Thoracic aorta (tissue), 2 donors: ENCODE measurements at places on chromosomes 3 and 15. TPM values are rescaled to one million over a fixed set of nuclear protein-coding genes. Genes with fewer than 3 reads are reported as not detected.

- H3K4me3 ChIP-seq, result no peak overlapping the region
- no peak for DNase-seq
- H3K4me1 ChIP-seq, result peaks cover 15% of the 10 kb centered on the region
- H3K36me3 ChIP-seq, result no peaks in the 10 kb centered on the region
Measured at GRCh38 chr3:70722018-70722417, 409.6 kb upstream of the MDFIC2 start.

DNA sequence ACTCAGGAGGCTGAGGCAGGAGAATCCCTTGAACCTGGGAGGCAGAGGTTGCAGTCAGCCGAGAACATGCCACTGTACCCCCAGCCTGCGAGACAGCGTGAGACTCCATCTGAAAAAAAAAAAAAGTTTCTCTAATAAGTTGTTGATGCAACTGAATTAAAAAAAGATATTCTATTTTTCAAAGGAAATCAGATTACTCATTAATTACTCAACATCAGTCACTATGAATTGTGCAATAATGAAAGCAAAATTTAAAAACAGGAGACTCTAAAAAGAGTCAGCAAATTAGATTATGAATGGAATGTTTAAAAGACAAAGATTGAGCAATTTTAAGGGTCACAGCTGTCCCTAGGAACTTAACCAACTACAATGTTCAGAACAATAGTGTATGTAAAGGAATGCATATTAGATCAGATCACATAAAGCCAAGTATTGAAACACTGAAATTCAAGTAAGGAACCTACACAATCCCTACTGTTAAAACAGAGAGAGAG lies 60.2 kb upstream of the SLC4A7 start:
- no peak overlapping the region for H3K4me3 ChIP-seq
- H3K36me3 ChIP-seq, result no peaks in the 10 kb centered on the region
- peaks cover 19% of the 10 kb centered on the region for H3K4me1 ChIP-seq
- no peak overlapping the region for H3K27ac ChIP-seq

DNA sequence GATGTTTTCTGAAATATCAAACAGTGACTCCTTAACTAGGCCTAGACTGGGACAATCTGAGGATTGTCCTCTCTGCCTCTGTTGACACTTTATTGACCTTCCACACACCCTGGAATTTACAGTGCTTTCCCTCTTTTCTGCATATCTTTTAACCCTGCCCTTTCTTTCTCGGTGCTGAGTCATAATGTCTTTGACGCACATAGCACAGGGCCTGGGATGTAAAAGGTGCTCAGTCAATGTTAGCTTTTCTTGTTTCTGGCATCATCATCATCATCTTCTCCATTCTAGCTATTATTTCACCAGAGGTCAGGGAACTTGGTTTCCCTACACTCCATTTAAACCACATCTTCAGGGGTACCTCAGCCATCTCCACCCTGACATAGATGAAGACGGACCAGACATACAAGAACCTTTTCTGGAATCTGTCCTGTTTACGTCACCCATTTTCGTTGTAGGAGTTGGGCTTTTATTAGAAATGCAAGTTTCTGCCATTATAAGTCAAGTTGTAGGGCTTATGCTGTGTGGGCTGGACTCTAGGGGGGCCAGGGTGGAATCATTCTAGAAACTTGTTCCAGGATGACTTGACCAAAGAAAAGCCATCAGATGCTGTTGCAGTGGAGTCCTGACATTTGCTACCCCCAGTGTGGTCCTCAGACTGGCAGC lies 46.6 kb downstream of the ZBTB38 start:
- H3K4me3 ChIP-seq, result no peak overlapping the region
- H3K4me1 ChIP-seq, result peaks cover 63% of the 10 kb centered on the region
- peaks cover 3% of the 10 kb centered on the region for H3K36me3 ChIP-seq

- peaks cover 72% of the 10 kb centered on the region for H3K4me1 ChIP-seq
- no peaks in the 10 kb centered on the region for H3K36me3 ChIP-seq
- H3K27ac ChIP-seq, result peak overlapping the region; percentile 58
- DNase-seq, result no peak
Measured at GRCh38 chr3:122975163-122975923, 52.2 kb downstream of the SEMA5B start.

GRCh38 chr3:67846166-67846565 lies 191.8 kb upstream of the SUCLG2 start:
- H3K27me3 ChIP-seq, result no peaks in the 10 kb centered on the region
- no peaks in the 10 kb centered on the region for H3K4me1 ChIP-seq
- H3K27ac ChIP-seq, result no peak overlapping the region
- no peak overlapping the region for H3K4me3 ChIP-seq

DNA sequence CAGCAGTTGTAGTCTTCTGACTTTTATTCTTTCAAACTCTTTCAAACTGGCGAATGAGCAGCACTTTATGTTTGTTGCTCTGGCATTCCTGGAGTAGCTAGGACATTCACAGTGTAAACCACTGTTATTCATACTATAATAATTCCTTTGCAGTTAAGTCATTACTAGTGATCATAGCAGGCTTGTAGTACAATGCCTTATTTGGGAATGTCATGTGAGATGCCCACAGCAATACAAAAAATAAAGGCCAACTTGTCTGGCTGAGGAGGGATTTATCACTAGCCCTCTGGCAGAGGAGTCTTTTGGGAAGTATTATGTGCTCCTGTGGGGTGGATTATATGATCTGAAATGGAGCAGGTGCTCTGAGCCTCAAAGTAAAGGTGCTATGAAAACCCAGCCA lies 197.2 kb downstream of the VGLL3 start:
- H3K27me3 ChIP-seq, result no peaks in the 10 kb centered on the region
- H3K36me3 ChIP-seq, result no peaks in the 10 kb centered on the region
- DNase-seq, result no peak
- peaks cover 19% of the 10 kb centered on the region for H3K4me1 ChIP-seq
- peak overlapping the region; percentile 48 for H3K4me3 ChIP-seq

GRCh38 chr3:188974856-188975599 lies 196.7 kb upstream of the TPRG1 start:
- no peaks in the 10 kb centered on the region for H3K36me3 ChIP-seq
- no peak overlapping the region for H3K27ac ChIP-seq
- H3K4me3 ChIP-seq, result no peak overlapping the region
- no peak for DNase-seq
- H3K27me3 ChIP-seq, result no peaks in the 10 kb centered on the region
- H3K4me1 ChIP-seq, result no peaks in the 10 kb centered on the region

DNA sequence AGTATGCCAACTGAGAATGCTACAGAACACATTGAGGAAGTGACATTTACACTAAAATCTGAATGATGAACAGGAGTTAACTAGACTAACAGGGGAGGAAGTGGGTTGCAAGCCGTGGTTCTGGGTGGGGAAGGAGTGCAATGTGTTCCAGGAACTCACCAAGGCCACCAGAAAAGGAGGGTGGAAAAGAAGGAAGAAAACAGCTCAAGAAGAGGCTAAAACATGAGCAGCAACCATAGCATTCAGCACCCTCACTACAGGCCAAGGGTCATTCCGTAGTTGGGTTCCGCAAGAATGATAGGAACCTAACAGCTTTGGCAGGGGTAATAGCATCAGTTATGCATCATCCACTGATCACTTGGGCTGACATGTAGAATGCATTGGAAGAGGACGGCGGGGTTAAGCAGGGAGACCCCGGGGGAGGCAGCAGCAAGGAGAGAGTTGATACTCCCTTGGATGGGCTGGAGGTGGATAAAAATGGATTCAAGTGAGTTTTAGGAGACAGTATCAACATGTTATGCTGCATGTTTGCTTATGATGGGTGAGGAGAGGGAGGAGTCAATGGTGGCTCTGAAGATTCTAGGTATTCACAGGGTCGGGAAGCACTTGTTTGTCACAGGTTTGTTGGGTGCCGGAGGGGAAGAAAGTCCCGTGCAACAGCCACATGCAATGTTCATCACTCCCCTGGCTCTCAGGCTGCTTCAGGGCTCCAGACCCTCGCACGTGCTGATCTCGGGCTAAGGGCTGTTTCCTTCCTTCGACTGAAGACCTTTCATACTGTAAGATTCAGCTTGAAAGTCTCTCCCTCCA lies 53.2 kb downstream of the LIPC start:
- no peak overlapping the region for H3K4me3 ChIP-seq
- H3K36me3 ChIP-seq, result no peaks in the 10 kb centered on the region
- peaks cover 14% of the 10 kb centered on the region for H3K4me1 ChIP-seq

DNA sequence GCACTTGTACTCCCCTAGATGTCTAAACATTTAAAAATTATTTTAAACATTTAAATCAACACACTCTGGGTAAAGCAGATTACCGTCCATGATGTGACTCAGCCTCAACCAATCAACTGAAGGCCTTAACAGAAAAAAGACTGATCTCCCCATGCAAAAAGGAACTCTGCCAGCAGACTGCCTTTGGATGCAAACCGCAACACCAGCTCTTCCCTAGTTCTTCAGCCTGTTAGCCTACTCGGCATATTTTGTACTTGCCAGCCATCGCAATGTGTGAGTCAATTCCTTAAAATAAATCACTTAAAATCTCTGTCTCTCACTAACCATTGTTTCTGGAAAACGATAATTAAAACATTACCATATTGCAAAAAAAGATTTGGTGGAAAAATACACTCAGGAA lies 375.9 kb downstream of the RSL24D1 start:
- H3K4me3 ChIP-seq, result no peak overlapping the region
- no peak overlapping the region for H3K27ac ChIP-seq
- no peaks in the 10 kb centered on the region for H3K36me3 ChIP-seq
- DNase-seq, result no peak

NANOGP8 gene
- total RNA-seq, result 0.81 TPM

OSTN gene
- total RNA-seq, result not detected

ARGFX gene
- not detected for total RNA-seq
